ENCODE measurements at places on chromosomes 16 and 17.

GRCh38 chr17:66177048-66177447 lies 14.9 kb downstream of the CEP112 start:
- no peak for DNase-seq

DNA sequence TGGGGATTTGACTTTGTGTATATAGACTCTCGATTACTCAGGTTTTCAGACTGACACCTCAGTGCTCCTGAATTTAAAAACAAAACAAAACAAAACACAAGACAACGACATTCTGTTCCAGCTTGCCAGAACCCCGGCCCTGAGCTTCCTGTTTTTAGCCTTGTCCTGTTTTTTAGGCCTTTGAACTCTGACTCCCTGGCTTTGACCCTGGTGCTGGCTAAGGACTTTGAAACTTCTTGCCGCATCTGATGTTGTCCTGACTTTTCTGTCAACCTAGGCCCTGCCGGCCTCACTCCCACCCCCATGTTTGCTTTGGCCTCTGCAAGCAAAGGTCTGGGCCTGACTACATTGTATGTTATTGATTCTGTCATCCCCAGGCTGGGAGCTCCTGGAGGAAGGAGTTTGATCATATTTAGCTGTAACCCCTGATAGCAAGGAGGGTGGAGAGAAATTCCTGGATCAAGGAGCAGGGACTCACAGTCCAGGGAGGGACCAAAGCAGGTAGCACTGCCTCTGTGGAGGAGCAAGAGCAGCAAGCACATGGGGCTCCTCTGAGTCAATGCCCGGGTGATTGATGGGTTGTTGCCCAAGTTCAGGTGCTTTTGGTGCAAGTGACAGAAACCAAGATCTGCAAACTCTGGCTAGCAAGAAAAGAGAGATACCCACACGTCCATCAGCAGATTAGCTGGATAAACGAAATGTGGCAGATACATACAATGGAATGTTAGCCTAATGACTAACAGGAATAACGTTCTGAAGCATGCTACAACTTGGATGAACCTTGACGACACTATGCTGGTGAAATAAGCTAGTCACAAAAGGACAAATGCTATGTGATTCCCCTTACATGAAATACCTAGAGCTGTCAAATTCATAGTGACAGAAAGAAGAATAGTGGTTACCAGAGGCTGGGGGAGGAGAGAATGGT lies 7.7 kb downstream of the CCL16 start:
- DNase-seq = no peak

GRCh38 chr17:80421381-80422090 lies 6.6 kb downstream of the ENDOV start:
- DNase-seq = no peak

DNA sequence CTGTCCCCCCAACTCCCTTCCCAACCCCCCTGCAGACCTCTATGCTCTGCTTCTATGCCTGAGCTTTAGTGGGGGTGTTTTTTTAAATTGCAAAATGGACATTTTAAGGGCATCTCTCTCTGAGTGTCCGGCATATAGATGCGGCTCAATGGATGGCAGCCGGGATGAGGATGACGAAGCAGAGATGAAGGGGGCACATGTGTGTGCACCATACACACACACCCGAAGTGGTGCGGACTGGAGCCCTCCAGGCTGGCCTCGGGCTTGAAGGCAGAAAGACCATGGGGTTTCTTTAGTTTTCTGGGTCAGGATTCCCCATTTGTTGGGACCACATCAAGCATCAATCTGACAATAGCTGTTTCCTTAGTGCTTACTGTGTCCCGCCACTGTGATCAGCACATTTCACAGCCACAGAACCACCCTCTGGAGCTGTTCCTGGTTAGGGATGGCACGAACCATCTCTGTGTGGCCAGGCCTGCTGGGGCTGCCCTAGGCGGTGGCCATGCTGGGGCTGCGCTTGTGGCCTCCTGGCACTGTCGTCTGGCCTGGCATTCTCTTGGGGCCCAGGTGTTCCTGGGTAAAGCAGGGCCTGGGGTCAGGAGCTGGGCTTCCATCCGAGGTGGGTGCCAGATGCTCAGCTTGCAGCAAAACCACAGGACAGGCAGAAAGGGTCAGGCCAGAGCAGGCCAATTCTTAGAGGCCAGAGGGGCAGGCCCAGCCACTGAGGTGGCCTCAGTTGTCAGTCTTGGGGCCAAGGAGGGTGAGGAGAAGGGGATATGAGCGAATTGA lies 49.9 kb downstream of the NT5M start:
- no peak for DNase-seq

- no peak for DNase-seq
Measured at GRCh38 chr17:59892251-59892923, 356 bp downstream of the TUBD1 start.

GRCh38 chr17:75499313-75500022 lies 15.9 kb downstream of the CASKIN2 start:
- DNase-seq = no peak

DNA sequence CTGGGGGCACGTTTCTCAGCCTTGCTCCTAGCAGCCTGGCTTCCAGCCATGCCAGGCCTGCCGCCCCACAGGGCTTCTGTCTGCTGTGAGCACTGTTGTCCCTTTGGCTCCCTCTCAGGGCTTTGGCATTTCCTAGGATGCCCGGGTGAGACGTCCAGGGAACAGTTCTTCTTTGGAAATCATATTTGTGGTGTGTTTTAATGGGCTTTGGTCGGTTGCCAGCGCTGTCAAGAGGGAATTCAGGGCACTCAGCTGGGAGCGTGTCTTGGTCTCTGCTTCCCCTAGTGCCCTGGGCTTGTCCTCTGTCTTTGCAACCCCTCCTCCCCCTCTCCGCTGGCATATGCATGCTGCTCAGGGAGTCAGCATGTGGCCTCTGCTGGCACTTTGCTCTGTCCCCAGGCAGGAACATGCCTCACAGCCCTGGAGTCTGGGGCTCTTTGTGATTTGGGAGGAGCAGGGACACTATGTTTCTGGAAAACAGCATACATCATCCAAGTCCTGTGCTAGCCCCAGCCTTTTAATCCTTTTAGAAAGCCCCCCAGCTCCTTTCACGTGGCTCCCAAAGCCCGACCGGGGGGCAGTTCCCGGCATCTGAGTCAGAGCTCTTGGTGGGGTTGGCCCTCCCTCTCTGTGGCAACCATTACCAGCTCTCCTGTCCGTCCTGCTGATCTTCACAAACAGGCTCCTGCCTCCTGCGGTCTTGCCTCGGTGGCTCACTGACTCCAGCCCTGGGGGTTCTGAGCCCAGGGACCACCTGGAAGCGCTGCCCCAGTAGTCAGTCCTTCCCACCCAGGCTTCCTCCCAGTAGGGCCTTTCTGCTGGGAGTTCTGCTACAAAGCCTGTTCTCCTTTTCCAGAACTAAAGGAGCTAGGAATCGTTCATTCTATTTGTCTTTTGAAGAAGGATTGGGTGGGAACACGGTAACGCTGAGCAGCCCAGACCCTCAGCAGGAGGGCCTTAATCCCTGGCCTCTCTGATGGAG lies 26.7 kb downstream of the SAP30BP start:
- no peak for DNase-seq

GRCh38 chr16:989354-989814 lies 7.8 kb downstream of the SOX8 start:
- DNase-seq = no peak

DNA sequence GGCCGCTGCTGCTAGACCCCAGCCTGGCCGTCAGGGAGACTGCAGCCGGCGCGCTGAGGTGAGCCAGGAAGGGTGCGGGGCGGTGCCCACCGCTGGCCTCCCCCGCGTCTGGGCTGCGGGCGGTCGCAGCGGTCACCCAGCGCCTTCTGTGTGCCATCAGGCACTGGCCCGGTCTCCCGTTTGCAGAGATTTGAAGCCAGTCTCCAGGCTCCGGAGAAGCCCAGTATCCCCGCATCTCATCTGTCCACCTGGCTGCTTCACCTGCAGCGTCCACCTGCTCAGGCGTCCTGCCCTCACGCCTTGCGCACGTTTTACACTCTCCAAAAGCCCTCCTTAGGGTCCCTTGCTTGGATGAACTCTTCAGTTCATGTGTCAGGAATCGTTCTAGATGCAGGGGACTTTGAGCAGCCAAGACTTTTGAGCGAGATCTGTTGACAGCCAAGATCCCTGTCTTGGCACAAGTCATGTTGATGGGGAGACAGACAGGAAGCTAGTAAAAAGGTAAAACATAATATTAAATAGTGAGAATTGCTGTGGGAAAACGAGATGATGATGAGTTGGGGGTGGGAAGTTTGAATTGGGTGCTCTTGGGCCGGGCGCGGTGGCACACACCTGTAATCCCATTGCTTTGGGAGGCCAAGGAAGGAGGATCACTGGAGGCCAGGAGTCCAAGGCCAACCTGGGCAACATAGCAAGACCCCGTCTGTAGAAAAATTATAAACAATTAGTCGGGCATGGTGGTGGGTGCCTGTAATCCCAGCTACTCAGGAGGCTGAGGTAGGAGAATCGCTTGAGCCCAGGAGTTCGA lies 916 bp downstream of the HEATR3 start:
- no peak for DNase-seq

GRCh38 chr16:53055541-53056391 lies 975 bp downstream of the CHD9 start:
- no peak for DNase-seq

All from CD4-positive, alpha-beta memory T cell (primary cell).